NCI-H2171 (cell line): ENCODE measurements at places on chromosomes 11 and 22.

GRCh38 chr11:111253131-111253530, 7.6 kb downstream of the POU2AF2 start:
- DNase-seq = no peak

GRCh38 chr11:19892387-19892786, 179.8 kb downstream of the NAV2 start:
- DNase-seq = no peak

DNA sequence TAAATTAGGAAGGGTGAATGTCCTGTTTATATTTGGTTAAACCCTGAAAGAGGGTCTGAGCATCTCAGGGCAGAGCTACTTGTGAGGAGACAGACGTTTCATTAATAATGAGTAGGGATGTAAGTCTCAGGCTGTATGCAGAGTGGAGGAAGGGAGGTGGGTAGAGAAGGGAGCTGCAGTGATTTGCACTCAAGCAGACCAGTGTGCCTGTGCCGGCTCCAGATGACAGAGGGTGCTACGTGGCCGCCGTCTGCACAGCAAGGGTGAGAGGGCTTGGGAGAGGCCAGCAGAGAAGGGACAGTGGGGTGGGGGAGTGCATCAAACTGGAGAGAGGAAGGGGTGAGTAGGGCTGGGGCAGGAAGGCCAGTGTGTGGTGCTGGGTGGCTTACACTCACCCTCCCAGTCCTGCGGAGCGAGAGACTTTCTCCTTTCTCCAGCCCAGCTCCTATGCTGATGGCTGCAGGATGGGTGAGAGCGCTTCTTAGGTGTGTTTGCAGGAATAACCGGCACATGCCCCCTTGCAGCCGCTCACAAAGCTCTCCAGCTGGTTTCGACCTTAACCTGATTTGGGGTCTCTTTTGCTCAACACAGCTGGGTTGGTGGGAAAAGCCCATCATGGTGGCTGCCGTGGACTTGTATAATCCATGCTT, 130.6 kb downstream of the ST3GAL4 start:
- no peak for DNase-seq

- DNase-seq = no peak
Measured at GRCh38 chr22:35425971-35426800, 26.2 kb downstream of the MCM5 start.

DNA sequence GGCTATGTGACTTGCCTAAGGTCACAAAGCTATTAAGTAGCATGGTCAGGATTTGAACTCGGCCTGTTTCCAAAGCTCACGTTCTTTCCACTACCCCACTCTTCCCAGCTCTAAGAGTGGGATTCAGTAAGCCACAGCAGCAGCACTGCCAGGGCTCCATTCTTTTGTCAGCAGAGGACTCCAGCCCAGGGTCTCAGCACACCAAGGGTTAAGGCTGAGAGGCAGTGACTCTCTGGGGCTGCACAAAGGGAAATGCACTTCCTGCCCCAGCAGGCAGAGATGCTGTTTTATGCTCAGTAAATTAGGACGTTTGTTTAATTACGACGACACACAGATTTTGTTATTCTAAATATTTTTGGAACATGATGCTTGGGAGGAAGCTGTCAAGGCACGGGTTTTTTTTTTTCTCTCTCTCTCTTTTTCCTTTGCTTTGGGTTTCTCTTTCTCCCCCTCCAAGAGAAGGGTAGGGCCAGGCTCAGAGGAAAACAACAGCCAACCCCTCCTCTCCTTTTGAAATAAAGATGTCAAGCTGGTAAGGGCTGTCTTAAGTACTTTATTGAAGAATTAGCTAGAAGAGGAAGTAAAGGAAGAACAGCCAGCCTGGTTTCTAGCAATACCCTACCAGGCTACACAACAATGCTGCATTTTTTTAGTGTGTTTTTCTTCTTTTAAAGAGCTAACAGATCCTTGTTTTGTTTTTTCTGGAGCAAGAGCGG, 2.8 kb downstream of the MYH9 start:
- DNase-seq = no peak

GRCh38 chr11:65016705-65017104, 2.7 kb downstream of the ARL2 start:
- no peak for DNase-seq

- no peak for DNase-seq
Measured at GRCh38 chr11:117688255-117688797, 108.7 kb downstream of the DSCAML1 start.

DNA sequence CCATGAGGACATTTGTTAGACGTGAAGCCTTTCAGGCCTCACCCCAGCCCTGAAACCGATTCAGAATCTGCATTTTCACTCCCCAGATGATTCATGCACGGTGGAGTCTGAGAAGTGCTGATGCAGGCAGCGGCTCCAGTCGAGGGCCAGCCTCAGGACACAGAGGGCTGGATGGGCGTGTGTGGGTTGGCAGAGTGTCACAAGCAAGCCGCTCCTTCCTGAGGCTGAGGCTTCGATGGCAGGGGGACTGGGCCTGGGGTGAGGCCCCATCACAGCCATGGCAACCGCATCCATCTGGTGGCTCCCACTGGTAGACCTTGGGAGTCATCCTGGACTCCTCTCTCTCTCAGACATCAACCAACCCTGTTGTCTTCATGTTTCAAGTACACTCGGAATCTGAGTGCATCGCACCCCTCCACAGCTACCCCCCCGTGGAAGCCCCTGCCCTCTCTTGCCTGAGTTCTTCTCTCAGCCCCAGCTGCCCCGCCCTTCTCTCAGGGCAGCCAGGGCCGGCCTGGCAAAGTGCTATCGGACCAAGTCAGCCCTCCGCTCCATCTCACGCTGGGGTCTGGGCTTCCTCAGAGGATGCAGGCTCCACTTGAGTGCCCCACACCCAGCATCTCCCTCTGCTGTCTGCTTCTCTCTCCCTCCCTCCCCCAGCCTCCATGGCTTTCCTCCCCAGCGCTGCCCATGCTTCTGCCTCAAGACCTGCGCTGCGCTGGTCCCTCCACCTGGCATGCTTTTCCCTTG, 10.6 kb downstream of the KCNC1 start:
- DNase-seq = no peak

DNA sequence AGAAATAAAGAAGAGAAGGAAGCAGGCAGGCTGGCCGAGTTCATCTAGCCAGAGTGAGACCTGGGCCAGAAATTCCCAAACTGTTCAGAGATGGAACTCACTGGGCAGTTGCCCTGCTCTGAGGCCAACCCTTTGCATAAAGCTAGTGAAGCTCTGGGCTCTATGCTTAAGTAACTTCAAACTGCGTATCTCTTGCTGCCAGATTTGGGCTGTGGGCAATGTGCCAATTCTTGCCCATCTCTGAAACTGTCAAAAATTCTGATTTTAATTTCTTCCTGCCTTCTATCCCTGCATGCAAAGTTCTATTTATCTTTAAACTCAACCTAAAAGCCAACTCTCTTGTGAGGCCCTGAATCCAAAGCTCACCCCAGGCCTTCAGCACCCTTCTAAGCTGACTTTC, 36.2 kb upstream of the HEPHL1 start:
- DNase-seq = no peak

GRCh38 chr22:48147831-48148230, 1385.4 kb downstream of the TBC1D22A start:
- DNase-seq = no peak

- no peak for DNase-seq
Measured at GRCh38 chr11:43298397-43298796, 13.4 kb upstream of the API5 start.

DNA sequence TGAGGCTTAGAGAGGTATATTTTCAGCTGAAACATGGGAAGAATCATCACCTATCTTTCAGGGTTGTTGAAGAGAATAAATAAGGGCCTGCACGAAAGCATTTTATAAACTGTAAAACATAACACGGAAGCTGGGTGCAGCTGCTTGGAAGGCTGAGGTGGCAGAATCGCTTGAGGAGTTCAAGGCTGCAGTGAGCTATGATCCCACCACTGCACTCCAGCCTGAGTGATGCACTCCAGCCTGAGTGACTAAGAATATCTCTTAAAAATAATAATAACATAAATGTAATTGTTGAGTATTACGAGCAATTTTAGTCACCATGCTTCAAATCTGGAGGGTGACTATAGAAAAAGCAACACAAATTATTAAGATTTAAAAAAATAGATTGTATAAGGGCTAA, 16.3 kb downstream of the RBFOX2 start:
- DNase-seq = no peak

- DNase-seq = no peak
Measured at GRCh38 chr11:81700076-81700475, 1033.6 kb downstream of the FAM181B start.

GRCh38 chr11:111942829-111943228, 5.7 kb downstream of the DIXDC1 start:
- no peak for DNase-seq

DNA sequence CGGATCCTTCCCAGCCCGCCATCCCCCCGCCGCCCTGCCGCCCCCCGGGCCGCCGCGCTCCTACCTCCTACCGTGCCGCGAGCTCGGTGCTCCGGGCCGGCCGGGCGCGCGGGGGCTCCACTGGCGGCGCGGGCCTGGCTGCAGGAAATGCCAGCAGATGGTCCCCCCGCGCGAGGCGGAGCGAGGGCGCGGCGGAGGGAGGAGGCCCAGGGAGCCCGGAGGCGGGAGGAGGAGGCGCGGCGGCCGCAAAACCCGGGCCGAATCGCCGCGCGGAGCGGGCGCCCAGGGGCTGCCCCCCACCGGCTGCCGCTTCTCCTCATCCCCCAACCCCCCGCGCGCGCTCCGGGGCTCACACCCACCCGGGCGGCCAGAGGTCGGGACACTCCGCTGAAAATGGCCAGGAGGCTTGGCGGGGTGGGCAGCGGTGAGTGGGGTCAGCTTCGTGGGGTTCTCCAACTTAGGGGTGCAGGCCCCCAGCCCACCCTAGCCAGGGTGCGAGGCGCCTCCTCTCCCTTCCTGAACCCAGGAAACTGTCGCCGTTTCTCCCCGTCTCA, at the start of gene OSBPL5:
Gene OSBPL5 (minus strand): TSS at position 159 of the 554 bp plus-strand sequence. CDS start 36,162 bp downstream, outside the sequence.
- no peak for DNase-seq

DNA sequence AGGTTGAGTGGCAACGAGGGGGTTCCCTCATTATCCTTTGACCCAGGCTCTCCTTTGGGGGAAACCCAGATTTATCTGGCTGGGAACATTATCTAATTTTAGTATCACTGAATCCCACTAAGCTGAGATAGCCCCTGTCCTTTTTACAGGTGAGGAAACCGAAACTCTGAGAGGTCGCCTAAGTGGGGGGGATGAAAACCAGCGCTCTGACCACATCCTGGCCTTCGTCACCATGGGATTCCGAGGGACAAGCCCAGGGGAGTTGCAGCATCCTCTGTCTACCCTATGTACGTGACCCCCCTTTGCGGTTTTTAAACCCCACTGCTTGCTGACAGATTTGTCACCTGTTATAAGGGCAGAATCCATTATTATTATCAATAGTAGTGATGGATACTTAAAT, 61.0 kb downstream of the ISX start:
- no peak for DNase-seq

DNA sequence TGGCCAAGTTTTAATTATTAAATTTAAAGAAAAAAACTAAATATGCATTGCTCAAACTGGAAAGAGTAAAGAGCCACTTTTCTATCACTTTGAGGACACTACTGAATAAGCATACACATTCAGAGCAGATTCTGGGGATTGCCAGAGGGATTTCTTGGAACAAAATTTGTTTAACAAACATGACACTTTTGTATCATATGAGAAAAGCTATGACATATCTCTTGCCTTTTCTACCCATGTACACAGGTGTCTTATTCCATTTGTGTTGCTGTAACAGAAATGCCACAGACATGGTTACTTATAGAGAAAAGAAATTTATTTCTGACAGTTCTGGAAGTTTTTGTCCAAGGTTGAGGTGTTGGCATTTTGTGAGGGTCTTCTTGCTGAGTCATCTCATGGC, 13.5 kb upstream of the USP28 start:
- DNase-seq = no peak

DNA sequence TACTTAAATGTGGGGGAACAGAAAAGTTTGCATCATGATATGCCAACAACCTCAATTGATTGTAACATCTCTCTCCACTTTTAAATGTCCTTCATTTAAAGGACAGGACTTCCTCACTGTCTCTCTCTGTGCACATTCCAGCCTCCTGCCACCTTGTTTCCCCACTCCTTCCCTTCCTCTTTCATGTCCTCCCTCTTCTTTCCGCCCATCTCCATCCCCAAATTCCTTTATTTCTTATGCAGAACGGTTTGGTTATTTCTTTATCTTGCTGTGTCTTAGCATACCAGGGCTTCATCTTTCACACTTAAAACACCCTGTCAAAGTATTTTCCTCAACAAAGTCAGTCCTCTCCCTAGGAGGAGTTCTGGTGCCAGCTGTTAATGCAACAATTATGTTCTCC, 293.8 kb downstream of the NXPE2 start:
- DNase-seq = no peak

DNA sequence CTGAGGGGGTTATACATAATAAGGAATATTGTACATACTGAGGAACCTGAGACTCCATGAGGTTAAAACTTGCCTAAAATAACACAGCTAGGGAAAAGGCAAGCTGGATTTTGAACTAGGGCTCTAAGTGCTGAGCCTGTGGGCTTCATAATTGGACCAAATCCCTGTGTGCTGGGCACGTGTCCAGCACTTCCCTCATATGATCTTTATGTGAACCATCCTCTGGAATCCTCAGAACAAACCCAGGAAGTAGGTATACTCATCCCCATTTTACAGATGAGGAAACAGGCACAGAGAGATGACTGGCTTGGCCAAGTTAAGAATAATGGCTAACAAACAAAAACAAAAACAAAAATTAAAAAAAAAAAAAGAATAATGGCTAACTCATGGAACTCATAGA, 14.9 kb downstream of the RTN4RL2 start:
- DNase-seq = no peak

GRCh38 chr11:6576471-6577373, 26.7 kb downstream of the RRP8 start:
- no peak for DNase-seq

GRCh38 chr11:1523779-1524178, 37.2 kb upstream of the MOB2 start:
- DNase-seq = no peak

DNA sequence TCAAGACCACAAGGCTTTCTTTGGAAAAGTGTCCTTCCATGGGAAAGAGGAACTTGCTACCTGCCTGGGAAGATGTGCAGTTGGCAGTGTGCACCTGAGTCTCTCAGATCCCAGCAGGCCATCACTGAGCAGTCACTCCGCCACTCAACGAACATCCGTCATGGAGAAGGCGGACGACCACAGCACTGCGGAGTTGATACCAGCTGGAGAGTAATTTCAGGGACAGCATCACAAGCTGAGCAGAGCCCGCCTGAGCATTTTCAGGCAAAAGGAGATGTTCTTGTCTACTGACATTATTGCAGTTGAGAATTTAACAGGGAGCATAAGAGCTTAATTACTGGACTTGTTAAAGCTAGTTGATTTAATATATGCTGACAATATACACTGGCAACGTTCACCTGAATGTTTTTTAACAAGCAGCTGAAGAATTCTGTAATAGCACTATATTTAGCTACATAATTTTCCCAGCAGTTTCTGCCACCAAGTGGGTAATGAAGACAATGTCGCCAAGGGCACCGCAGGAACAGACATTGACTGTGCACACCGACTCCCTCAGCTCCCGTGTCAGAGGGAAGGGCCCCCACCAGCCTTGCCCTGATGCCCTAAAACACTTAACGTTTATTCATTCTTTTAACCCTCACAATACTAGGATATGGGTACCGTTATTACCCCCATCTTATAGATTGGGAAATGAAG, 52.4 kb upstream of the ARFGAP3 start:
- no peak for DNase-seq
